EH (cell line): ENCODE measurements at places on chromosomes 3 and 15.

- DNase-seq, result no peak
Observed at GRCh38 chr15:41653760-41654159, 6.4 kb upstream of the MGA start.

GRCh38 chr15:77507911-77508310, 87.2 kb downstream of the HMG20A start:
- DNase-seq, result peak; percentile 29

DNA sequence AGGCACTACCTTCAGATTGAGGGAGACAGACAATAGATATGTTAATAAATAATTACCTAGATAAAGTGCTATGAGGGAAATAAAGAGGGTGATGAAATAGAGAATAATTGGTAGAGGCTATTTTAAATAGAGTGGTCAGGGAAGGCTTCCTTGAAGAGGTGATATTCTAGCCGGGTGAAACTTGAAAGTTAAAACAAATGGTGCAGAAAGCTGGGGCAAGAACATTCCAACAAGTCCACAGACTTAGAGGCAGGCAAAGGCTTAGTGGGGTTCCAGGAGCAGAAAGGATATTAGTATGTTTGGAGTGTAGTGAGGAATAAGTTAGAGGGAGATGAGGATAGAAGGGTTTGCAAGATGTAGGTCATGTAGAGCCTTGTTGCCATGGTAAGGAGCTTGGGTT, 10.1 kb downstream of the HACD3 start:
- DNase-seq, result no peak

DNA sequence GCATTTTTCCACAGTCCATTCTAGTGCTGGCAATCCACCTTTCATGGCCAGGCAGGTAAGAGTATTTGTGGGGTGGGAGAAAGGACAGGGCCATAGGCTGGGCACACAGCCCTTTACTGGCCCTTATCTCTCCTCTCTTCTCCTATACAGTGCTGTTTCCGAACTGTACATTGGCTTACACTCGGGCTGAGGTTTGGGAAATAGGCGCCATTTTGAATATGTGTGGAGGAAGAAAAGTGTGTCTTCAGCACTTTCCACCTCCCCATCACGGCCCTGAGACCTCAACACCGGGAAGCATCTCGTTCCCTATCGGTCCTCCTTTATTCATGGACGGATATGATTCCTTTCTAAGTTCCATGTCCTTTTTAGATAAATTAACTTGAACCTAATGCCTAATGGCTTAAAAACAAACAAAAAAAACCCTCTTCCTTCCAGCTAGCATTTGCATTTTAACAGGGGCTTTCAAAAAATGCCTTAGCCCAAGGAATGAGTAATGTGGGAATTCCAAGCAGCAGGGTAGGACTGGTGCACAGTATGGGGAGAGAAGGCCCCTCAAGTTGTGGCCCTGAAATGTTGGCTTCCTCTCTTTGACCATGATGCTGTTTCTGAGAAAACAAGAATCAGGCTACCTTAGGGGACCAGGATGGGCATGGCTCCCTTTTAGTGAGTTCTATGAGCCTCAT, 24.5 kb downstream of the CD86 start:
- DNase-seq, result no peak

GRCh38 chr3:135621184-135621920, 344.2 kb upstream of the PPP2R3A start:
- DNase-seq, result no peak

- DNase-seq, result peak; percentile 99
Observed at GRCh38 chr3:69051756-69052471, at the start of gene TMF1. TSS of gene TMF1 (minus strand) at chr3:69052333. CDS start at chr3:69052086, 247 bp downstream.

DNA sequence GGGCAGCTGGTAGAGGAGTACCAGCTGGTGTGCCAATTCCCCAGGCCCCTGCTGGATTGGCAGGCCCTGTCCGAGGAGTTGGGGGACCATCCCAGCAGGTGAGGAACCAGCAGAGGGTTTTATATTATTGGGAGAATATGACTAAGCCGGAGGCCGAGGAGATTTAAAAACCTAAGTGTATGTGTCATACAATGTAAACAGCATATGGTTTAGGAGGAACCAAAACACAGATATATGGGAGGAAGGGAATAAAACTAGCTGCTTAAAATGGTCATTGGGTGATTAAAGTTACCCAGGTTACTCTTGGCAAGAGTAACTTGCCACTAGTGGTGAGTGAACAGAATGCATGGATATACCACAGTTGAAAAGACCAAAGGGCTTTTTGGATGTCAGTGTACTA, 22.1 kb downstream of the SNRPN start:
- no peak for DNase-seq

DNA sequence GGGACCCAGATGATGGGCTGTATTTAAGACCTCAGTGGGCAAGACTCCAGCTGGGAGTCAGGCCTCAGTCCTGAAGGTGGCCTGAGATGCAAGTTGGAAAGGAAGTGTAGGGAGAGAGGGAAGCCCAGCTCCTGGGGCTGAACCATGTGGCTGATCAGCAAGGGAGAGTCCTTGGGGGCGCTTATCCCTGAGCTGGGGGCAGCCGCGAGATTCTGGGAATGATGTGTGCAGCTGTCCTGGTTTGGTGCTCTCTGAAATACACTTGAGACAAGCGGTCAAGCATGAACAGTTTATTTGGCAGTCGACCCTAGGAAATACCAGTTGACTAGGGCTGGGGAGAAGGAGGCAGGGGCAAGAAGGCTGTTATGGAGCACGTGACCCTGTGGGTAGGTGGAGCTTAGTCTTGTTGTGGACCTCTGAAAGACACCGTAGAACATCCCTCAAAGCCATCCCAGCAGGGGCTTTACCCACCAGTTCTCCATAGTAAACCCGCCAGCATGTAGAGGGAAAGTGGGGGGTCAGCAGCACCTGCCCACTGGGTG, 41.8 kb upstream of the SLC6A11 start:
- DNase-seq, result no peak

DNA sequence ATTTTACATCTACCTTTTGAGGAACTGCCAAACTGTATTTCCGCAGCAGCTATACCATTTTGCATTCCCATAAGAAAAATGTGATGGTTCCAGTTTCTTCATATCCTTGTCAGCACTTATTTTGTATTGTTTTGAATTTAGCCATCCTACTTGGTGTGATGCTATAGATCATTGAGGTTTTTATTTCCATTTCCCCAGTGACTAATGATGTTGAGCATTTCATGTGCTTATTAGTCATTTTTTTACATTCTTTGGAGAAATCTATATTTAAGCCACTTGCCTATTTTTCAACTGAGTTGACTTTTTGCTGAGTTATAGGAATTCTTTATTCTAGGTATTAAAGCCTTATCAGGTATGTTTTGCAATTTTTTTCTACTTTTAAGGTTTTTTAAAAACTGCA, 347.6 kb upstream of the RARB start:
- DNase-seq, result peak; percentile 49

GRCh38 chr3:143001034-143001368, 369 bp upstream of the U2SURP start:
- DNase-seq, result no peak

GRCh38 chr3:14343338-14344112, 58.9 kb upstream of the SLC6A6 start:
- DNase-seq, result peak; percentile 41

DNA sequence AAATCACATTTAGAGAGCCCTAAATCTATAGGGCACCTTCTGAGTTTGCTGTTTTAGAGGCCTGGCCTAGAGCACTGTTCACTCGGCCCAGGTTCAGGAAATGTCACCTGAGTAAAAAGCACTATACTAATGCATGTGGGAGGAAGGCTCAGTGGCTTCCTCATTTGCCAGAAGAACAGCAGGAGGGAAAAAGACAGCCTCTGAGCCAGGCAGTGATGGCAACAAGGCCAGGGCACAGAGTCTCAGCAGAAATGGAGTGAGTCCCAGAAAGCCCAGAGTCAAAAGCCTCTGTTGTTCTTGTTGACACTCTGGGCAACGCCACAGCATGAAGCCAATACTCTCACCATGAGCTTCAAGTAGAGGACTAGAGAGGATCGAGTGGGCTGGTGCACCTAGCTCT, 25.9 kb downstream of the LTF start:
- no peak for DNase-seq

- DNase-seq, result no peak
Observed at GRCh38 chr15:99911816-99912215, 178.6 kb upstream of the LYSMD4 start.

DNA sequence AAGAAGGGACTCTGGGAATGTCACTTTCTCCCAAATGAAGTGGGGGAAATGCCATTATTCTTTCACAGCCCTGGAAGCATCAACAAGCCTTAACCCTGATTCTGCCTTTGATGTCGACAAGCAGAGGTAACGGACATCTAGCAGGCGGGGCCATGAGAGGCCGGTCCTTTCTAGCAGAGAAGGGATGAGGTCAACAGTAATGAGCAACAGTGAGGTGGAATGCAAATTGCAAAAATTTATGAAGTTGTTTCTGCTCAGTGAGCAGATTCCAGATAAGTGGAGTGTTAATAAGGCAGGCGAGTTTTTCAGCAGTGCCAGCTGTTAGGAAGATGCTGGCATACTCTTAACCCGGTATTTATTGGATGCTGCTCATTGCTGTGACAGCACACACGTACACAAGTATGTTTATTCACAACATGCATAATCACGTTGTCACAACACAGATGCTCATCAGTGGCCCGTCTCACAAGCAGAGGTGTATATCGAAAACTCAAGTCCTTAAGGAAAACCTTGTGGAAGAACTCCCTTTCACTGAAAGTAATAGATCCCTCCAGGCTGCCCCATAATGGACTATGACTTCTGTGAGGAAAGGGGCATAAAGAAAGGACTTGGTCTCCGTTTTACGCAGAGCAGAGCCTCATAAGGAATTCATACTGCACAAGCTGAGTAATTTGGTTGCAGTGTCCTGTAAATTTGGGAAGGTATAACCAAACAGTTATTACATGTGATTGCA, 329.0 kb downstream of the IGSF11 start:
- no peak for DNase-seq
